Caco-2 (cell line): ENCODE measurements at places on chromosomes 5 and 9. TPM values are rescaled to one million over a fixed set of nuclear protein-coding genes. Genes with fewer than 3 reads are reported as not detected.

- DNase-seq: no peak
Observed at GRCh38 chr9:105438141-105438806, 9.6 kb upstream of the FSD1L start.

GRCh38 chr9:130598188-130598587 lies 18.8 kb downstream of the FUBP3 start:
- DNase-seq: no peak

GRCh38 chr5:41195228-41195627 lies 18.1 kb downstream of the C6 start:
- no peak for DNase-seq

The FRRS1L gene
- 0.30 TPM in 1 of 2 replicates, not detected in the other for total RNA-seq

- DNase-seq: peak; percentile 26
Observed at GRCh38 chr5:56402266-56403220, 169.4 kb upstream of the ANKRD55 start.

- peak; percentile 38 for DNase-seq
Observed at GRCh38 chr5:174692381-174692780, 32.0 kb upstream of the MSX2 start.

GRCh38 chr9:116287721-116288120 lies 134.1 kb downstream of the PAPPA start:
- no peak for DNase-seq

DNA sequence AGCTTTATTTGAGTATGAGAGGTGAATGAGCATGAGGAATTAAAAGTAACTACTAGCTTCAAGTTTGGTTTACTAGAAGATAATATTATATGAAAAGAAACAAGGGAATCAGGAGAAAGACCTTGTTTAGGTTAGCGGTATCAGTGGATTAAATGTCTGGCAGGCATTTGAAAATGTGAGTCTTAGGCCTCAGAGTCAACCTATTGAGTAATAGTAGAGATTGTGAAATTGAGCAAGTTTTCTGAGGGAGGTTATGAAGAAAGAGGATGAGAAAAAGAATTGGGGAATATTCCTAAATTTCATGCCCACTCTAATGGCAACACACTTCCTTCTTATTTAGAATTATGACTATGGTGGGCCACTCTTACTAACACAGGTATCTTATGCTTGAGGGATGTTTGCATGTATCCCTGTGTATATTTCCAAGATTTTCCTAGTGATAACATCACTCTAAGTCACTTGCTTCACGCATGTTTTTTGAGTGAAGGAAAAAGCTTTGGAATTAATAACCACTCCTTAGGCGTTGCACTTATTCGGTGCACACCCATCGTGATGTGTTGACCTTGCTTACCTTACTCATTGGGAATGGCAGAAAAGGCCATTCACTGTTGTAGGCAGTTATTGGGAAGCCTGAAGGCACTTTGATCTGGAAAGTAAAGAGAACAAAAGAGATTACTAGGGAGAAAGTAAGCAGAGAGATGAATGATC lies 8.2 kb upstream of the ELL2 start:
- DNase-seq: no peak

DNA sequence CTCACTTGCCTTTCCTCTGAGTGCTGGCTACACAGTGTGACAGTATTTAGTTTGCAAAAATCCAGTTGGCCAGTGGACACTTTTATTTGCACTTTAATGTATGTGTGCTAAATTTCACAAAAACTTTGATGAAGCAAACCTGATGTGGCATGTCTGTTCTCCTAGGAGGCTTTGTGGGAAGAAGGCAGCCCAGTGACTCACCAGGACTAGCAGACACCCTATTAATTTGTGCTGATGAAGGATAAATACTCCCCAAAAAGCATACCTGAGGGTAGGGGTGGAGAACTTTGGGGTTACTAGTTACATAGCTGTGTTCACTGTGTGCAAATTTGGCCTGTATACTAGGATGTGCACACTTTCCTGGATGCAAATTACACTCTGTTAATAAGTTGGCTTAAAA lies 39.3 kb upstream of the IPPK start:
- DNase-seq: no peak

The OTP gene
- 0.11 TPM in 1 of 2 replicates, not detected in the other for total RNA-seq

The ERAP2 gene
- total RNA-seq: 3.9 and 4.5 TPM in 2 replicates

GRCh38 chr5:83377131-83377865 lies 94.2 kb upstream of the VCAN start:
- DNase-seq: no peak

The PCDHGB4 gene
- 0.12 and 0.14 TPM in 2 replicates for total RNA-seq
